ENCODE measurements at places on chromosomes 7 and 10.

DNA sequence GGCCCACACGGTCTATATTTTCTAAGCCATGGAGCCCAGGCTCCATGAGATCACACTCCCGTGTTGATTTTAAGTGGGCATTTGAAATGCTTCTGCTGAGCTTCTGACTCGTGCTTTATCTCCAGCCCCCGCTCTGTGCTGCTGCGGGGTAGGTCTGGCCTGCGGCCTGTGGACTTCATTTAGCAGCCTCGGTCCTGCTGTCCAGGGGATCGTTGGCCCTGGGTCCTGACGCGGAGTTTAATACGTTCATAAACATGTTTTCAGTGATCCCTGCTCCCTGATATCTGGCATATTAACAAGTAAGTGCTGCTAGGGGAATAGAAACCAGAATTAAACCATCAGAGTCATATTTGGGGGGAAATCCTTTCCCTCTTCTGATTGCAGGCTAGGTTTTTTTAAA is 540.3 kb upstream of the MGMT start:
- no peak for DNase-seq

GRCh38 chr10:107576746-107577145 is 412.2 kb upstream of the SORCS1 start:
- DNase-seq: no peak

DNA sequence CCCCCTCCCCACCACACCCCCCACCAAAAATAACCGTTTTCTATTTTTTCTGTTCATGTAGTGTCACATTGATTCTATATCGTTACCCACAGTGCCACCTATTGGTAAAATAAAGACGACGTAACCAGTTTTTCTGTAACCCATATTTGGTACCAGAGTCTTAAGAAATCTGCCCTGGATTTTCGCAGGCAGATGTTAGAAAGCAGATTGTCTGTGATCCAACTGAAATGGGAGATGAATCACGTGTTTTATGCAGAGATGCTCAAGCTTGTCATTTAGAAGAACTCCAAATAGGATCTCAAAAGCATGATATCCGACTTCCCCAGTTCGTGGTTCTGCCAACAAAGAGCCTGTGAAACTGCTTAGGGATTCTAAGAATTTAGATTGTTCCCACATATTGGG is 261.1 kb upstream of the CSTF2T start:
- no peak for DNase-seq

DNA sequence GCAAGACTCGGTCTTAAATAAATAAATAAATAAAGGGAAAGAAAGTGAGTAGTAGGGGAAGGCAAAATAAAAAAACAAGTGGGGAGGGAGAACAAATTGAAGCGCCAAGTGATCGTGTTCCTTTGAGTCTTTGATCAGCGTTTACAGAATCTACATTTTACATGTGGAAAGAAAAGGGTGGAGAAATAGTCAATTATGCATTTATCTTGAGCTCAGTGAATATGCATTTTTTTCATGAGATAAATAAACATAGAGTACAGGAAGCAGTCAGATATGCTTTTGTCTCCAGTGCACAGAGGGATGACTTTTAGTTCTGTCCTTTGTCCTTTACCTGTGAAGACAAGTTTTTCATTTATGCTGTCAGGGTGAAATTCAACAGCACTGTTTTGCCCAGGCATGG is 6.1 kb upstream of the GUSB start:
- no peak for DNase-seq

- DNase-seq: no peak
These were observed 99.3 kb upstream of the LEP start for GRCh38 chr7:128141683-128142195.

- no peak for DNase-seq
These were observed 53.2 kb downstream of the BPGM start for GRCh38 chr7:134699899-134700298.

DNA sequence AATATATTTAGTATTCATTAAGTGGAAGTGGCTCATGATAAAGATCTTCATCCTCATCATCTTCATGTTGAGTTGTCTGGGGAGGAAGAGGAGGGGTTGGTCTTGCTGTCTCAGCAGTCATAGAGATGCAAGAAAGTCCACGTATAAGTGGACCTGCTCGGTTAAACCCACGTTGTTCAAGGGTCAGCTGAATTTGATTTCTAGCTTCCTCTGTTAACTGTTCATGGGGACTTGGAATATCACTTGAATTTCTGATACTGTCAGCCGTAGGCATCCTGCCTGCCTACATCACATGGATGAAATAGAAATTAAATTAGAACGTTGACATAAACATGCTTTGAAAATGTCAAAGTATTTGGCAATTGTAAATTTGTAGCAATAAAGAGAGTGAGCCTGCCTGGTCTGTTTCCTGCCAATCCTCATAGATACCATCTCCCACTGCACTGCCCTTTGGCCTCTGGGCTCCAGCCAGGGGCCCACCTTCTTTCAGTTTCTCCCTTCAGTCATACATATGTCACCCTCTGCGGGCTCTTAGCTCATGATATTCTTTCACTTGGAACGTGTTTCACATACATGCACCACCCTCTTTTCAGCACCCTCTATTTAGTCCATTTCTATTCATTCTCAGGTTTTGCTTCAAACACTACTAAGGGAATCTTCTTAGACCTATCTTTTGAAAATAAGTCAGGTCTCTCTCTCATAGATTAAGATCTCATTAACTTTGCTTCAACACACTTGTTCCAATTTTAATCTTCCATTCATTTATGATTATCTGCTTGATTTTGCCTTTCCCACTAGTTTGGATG is 376.3 kb downstream of the IPMK start:
- DNase-seq: no peak

- no peak for DNase-seq
These were observed 1094.9 kb upstream of the AUTS2 start for GRCh38 chr7:68503400-68503799.

DNA sequence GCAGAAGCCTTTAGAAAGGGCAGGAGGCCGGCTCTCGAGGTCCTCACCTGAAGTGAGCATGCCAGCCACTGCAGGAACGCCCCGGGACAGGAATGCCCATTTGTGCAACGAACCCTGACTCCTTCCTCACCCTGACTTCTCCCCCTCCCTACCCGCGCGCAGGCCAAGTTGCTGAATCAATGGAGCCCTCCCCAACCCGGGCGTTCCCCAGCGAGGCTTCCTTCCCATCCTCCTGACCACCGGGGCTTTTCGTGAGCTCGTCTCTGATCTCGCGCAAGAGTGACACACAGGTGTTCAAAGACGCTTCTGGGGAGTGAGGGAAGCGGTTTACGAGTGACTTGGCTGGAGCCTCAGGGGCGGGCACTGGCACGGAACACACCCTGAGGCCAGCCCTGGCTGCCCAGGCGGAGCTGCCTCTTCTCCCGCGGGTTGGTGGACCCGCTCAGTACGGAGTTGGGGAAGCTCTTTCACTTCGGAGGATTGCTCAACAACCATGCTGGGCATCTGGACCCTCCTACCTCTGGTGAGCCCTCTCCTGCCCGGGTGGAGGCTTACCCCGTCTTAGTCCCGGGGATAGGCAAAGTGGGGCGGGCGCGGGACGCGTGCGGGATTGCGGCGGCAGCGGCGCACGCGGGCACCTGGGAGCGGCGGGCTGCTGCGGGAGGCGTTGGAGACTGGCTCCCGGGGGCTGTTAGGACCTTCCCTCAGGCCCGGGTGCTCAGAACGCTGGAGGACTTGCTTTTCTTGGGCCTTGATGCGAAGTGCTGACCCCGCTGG is at the start of gene FAS:
Gene FAS (plus strand): TSS at position 415 of the 777 bp plus-strand sequence. CDS start 79 bp downstream, at position 494.
- DNase-seq: peak; percentile 51

DNA sequence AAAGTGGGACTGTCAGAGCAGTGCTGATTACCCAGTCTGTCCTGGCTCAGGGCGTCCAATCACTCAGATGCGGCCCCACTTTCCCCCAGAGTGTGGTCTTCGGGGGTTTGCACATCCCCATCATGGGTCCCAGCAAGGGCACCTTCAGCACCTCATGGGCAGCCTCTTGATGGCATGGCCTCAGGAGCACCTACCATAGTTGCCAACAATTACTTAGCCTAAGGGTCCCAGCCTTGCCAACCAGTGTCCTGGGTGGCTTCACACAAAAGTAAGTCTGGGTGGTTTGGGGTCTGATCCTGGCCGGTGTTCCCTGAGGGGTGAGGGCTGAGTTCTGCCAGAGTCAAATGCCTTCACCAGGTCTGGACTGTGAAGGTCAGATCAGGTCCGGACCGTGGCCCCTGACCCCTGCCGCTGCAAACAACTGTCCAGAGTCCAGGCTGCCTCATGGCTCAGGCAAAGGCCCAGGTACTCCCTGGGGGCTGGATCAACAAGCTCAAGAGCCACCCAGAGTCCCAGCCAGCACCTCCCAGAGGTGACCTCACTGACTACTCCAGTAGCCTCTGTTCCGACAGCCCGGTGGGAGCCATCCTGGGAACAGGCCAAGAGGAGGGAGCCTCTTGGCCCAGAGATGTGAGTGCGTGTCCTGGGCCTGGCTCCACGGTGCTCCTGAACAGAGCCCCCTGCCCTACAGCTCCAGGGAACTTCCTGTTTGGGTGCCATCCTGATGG is 6.2 kb upstream of the MARVELD1 start:
- no peak for DNase-seq

- DNase-seq: no peak
These were observed 33.9 kb upstream of the ARL4A start for GRCh38 chr7:12653518-12653917.

GRCh38 chr10:30353851-30354250 is 4.8 kb upstream of the MTPAP start:
- DNase-seq: no peak

- no peak for DNase-seq
These were observed 399.2 kb downstream of the SORCS1 start for GRCh38 chr10:106765241-106765754.

DNA sequence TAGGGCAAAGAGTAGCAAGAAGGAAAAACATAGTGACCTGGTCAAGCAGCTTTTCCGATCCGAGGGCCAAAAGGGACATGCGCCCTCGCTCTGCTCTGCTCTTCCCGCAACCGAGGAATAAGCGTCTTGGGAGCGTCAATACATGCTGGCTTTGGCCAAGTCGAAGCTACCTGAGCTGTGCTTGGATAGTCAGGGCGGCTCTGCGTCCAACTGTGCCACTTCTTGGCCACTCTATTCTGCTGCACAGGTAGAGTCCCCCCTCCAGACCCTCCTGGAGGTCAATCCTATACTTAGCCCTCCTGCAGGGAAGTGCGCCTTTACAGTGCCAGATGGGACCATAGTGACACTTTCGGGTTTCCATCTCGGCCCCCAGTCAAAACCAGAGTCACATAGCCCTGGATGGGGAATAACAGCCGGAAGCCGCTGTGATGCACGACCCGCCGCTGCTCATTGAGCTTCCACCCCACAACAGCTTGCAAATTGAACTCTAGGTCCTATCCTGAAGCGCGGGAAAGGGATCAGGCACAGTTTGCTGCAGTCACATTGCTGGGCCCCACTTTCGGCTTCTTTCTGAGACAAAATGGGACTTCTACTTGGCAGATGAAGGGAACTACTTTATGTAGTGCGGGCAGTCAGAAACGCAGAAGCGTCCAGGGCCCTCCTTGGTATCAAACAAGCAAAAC is 1.1 kb upstream of the HPSE2 start:
- DNase-seq: no peak

DNA sequence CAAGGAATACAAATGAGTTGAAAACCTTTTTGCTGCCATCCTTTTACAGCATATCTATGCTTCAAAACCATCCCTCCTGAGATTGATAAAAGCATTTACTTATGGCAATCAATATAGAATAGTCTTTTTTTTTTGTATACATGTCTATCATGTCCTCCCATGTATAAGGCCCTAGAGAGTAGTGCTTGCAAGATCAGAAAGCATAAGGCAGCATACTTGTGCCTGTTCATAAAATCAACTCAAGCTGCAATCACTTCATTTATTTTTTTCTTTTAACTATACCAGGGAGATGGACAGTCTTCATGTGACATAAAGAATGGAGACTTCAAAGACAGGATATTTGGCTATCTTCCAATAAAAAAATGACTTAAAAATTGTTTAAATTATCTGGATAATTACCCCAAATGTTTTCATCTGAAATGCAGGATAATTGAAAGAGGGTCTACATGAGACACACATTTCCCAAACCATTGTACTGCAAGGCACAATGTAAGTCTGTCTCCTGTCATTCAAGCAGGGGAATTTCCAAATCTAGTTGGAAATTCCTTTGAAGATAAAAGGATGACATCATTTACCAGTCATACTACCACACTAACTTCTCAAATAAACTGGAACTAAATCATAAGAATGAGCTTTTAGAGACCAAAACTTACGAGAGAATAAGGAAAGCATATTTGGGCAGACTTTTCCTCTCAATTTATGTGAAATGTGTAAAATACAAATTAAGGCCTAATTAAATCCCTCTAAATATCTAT is 22.5 kb downstream of the LRRN3 start:
- no peak for DNase-seq

GRCh38 chr10:3805791-3806461 is 20.9 kb upstream of the KLF6 start:
- no peak for DNase-seq

DNA sequence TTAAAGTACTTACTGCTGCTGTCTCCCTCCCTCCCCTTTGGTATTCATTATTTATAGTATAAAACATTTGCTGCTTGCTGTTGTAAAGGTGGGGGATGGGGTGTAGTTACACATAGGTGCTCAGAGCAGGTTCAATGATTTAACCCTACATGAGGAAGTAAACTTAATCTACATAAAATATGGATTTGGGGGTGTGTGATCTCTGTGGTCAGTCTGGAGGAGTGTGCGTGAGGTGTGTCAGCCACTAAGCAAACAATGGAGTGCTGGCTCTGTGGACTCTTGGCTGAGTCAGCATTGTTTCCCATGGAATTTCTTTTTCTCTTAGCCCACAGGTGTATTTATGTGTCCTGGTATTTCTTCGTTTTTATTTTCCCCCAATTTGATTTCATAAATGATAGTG is 133.9 kb downstream of the AUTS2 start:
- no peak for DNase-seq

GRCh38 chr10:119318411-119319160 is 111.2 kb downstream of the GRK5 start:
- DNase-seq: no peak

Data from activated CD8-positive, alpha-beta memory T cell treated with anti-CD3 and anti-CD28 coated beads for 1 hour (primary cell).